Cerebellar nuclear complex (tissue), 1 donor: ENCODE measurements at places on chromosomes 6 and 20.

GRCh38 chr6:47061309-47062300 lies 19.5 kb upstream of the ADGRF1 start:
- DNase-seq = no peak

- DNase-seq = no peak
These were observed 26.1 kb upstream of the RIPPLY2 start for GRCh38 chr6:83827050-83827449.

- DNase-seq = no peak
These were observed 15.1 kb downstream of the SRSF6 start for GRCh38 chr20:43472671-43473380.

GRCh38 chr6:158568549-158568948 lies 8.7 kb downstream of the TMEM181 start:
- DNase-seq = no peak

GRCh38 chr6:163460307-163460782 lies 45.8 kb downstream of the QKI start:
- no peak for DNase-seq

- no peak for DNase-seq
These were observed 343.4 kb downstream of the TBC1D32 start for GRCh38 chr6:120990866-120991265.

- DNase-seq = no peak
These were observed 31.5 kb upstream of the SULF2 start for GRCh38 chr20:47816487-47817451.

DNA sequence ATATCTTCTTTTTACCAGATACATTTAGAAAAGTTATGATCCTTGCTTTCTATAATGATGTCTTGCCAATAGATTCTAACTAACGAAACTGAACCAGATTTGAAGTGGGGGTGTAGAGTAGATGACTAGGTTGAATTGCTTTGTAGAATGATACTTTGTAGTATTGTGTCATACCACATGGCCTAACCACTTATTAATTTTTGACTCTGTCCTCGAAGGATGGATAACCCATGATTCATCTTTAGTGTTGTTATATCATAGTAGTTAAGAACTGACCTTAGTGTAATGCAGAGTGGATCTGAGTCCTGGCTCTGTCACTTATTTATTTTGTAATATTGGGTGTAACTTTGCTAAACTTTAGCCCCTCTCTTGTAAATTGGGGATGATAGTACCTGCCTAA lies 4.5 kb downstream of the PHF3 start:
- no peak for DNase-seq

DNA sequence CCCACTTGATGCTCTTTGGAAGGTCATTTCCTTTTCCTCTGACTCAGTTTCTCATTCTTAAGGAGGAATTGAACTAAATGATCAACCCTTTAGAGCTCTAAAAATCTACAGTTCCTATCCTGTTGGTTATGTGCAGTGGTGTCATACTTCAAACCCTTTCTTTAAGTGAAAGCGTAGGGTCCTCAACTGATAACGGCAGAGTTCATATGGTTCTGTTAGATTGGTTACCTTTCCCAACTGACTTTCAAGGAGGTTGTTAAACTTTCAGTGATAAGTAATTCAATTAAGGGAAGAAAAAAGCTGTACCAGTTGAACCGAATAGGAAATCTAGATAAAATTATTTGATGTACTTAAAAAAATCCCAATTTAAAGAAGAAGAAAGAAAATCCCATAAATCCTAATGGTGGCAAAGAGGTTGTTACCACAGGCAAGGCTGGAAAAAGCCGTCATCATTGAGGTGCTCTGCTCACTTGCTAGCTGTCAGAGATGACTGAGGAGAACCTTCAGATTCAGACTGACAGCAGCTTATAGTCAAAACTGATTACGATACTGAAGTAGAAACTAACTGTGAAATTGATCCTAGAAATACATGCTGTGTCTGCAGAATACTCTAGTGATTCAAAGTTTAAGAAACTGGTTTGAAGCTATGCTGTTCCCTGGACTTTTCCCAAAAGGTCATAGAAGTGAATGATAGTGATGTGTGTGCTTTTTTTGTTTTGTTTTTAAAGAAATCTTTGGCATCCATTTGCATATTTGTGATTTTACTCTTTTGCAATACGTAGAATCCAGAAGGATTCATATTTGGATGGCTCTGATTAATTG lies 16.2 kb downstream of the TMEM14A start:
- no peak for DNase-seq

DNA sequence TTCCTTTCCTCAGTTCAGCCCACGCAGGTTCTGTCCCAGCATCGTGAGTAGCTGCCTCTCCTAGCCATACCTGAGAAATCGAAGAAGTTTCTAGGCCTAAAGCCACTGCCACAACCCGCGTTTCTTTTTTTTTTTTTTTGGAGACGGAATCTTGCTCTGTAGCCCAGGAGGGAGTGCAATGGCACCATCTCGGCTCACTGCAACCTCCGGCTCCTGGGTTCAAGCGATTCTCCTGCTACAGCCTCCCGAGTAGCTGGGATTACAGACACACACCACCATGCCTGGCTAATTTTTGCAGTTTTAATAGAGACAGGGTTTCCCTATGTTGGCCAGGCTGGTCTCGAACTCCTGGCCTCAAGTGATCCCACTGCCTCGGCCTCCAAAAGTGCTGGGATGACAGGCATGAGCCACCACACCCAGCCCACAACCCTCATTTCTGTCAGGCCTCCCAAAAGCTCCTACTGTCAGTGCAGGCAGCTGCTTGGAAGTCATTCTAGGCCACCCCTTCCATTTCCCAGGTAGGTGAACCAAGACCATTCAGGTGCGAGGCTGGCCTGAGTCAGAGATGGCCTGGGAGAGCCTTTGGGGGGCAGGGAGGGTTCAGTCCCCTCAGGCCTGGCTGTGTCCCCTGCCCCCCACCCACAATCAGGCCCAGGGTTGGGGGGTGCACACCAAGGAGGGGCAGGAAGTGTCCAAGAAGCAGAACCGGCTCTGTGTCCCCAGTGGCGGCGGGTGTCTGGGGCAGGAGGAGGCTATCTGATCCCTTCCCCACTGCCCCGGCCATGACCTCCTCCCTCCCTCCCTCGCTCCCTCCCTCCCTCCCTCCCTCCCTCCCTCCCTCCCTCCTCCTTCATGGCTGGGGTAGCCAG lies 47.2 kb downstream of the NOL4L start:
- DNase-seq = no peak

GRCh38 chr6:145531822-145532221 lies 203.5 kb downstream of the EPM2A start:
- DNase-seq = no peak

DNA sequence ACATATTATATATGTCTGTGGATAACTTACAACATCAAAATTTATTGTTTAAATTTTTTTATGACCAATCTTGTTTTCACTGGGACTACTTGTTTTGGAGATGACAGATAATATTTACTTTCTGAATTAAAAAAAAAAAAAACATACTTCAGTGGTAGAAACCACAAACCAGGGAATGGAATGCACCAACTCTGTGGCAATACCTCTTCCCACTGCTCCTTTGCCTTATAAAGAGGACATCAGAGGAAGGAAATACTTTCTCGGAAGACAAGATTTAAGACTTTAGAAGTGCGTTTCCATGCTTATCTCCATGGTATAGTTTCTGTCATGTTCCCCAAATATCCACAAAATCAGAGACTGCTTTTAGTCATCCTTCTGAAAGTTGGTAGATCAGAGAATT lies 1241.1 kb upstream of the EYS start:
- no peak for DNase-seq

GRCh38 chr6:112116221-112116620 lies 28.8 kb downstream of the FAM229B start:
- no peak for DNase-seq

- no peak for DNase-seq
These were observed 72.1 kb downstream of the AFDN start for GRCh38 chr6:167898673-167899311.

- DNase-seq = no peak
These were observed 128.0 kb downstream of the PHACTR1 start for GRCh38 chr6:12844284-12845223.

DNA sequence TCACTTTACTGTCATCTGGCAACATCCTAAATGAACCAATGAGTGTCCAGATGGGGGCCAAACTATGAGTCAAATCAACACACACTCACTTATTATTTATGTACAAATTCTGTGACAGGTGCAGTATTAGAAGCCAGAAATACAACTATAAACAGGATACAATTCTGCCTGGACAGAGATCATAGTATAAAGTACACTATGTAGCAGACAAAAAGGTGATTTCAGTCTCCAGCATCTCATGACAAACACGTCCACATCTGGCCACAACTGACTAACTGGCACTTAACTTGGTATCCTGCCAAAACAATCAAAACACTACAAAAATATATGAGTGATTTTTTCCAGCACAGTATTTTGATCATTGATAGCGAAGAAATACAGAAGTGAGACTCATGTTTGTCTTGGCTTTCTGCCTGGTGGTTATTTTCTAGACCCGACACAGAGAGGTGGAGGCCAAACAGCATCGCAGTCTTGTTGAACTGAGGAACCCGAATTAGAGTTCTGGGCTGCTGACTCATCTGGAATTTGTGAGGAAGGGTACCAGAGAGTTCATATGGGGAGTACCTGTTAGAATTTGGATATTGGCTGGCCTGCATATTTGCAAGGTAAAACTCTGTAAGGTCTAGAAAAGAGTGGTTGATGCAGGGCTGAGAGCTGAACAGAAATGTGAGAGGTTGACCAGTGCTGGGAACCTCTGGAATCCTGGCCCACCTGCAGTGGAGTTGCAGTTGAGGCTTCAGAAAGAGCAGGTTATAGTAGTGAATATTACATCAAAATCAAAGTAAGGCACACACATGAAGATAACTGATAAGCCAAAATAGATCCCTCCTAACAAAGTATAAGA lies 475.2 kb downstream of the PTPRT start:
- no peak for DNase-seq

DNA sequence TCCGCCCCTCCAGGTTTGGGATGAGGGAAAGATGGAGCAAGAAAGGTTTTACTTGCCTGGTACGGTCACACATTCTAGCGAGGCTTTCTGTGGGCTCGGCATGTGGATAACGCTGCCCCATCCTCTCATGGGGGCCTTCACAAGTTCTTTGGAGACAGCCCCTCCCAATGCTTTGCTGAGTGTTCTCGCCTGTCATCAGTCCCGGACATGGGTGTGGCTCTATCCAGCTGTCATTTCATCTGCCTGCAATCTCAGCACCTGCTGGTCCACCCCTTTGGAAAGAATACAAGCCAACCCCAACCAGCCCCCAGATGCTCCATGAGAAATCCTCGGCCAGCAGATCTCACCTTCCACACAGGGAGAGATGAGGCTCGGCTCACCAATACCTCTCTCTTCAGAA lies 30.3 kb upstream of the MDGA1 start:
- DNase-seq = no peak

- DNase-seq = no peak
These were observed 86.2 kb downstream of the CDS2 start for GRCh38 chr20:5212907-5213487.

DNA sequence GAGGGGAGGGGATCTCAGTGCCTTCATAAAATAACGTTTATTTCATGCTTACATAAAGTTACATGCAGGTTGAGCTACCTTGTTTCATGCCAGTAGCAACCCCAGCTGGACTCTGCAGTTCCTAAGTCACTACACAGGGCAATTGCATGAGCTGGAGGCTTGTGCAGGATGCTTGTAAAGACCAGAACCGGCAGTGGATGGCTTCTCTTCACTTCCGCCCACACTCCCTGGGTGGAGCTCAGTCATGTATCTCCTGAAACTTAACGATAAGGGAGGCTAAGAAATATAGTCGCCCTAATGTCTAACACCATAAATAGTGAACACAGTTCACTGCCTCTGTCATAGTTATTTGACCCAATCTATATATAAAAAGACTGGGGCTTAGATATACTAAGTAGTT lies 99.4 kb upstream of the RAB32 start:
- no peak for DNase-seq

- DNase-seq = no peak
These were observed 191.8 kb downstream of the TMEM200A start for GRCh38 chr6:130557481-130558112.

- no peak for DNase-seq
These were observed 20.8 kb upstream of the EMILIN3 start for GRCh38 chr20:41387444-41387851.

DNA sequence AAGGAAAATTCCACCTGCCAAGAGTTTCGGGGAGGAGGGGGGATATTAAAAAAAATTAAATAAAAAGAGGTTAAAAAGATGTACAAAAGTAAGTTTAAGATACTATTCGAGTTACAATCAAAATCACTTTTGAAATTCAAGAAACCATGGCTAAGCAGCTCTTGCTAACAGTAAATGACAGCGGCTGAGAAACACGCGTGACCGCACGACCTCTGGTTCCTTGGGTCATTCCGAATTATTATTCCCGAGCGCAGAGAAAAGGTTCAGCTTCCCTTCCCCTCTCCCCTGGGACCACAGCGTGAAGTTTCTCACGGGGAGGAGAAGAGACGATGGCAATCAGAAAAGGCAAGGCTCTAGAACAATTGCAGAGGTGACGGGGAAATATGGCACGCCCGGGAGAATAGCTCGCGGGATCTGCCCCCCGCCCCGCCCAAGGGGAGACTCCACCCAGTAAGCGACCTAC lies 496 bp downstream of the TMEM242 start:
- no peak for DNase-seq

DNA sequence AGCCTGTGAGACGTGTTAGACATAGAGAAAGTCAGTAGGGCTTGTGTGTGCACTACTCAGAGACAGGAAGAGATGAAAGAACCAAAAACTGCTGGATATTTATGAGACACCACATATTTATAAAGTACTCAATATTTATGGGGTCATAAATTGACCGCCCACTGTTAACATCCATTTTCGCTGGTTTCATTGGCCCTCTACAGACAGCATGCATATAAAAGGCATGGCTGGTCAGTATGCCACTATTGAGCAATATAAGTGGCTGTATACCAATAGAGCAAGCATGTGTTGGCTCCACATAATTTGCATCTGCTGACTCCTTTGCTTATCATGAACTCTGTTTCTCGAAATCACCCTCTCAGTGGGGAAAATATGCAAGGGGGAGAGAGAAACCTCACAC lies 110.3 kb upstream of the BTN3A2 start:
- no peak for DNase-seq

GRCh38 chr20:64280460-64280843 lies 24.9 kb downstream of the PCMTD2 start:
- no peak for DNase-seq

GRCh38 chr20:61520893-61521460 lies 268.9 kb downstream of the CDH4 start:
- no peak for DNase-seq
